Stimulated activated CD4-positive, alpha-beta T cell treated with anti-CD3 and anti-CD28 coated beads, Interleukin-1b, Interleukin-23, amount 100 ng/mL, for 1 hour (primary cell): ENCODE measurements at places on chromosomes 6 and 20.

- DNase-seq = no peak
Observed at GRCh38 chr20:62628691-62629090, 13.6 kb upstream of the SLCO4A1 start.

DNA sequence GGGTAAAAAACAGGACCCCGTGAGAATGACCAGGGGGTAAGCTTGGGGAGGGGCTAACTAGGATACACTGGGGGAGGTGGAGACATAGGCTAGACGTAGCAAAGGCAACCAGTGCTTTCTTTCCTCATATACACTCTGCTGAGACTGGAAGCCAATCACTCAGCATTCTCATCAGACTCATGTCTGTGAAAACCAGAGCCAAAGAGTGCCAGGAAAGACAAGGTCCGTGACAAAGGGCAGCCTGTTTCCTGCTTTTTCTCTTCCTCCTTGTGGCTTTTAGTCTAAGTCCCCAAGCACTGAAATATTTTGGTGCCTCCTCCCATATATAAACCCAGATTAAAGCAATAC, 97.9 kb upstream of the NEDD9 start:
- DNase-seq = no peak

GRCh38 chr20:6525447-6526303, 241.8 kb upstream of the BMP2 start:
- no peak for DNase-seq

- no peak for DNase-seq
Observed at GRCh38 chr6:149847939-149848267, 16.3 kb downstream of the LRP11 start.

DNA sequence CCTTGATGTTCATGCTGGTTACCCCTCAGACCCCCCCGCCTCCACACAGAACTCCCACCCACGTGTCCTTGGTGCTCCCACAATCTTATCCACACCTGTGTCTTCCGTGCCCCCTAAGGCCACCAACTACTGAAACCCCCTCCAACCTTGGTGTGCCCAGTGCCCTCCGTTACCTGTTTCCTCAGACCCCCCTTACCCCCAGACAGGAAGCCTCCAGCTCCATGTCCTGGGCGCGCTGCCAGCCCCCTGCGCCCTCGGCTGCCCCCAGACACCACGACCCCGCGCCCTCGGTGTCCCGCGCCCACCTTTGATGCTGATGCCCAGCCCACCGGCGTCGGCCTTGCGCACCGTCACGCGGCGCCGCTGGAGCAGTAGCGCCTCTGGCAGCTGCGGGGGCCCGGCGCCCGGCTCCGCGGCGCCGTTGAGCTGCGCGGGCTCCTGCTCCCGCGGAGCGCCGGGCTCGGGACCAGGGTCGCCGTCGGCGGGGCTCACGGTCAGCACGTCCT, 504 bp downstream of the SNTA1 start:
- no peak for DNase-seq

DNA sequence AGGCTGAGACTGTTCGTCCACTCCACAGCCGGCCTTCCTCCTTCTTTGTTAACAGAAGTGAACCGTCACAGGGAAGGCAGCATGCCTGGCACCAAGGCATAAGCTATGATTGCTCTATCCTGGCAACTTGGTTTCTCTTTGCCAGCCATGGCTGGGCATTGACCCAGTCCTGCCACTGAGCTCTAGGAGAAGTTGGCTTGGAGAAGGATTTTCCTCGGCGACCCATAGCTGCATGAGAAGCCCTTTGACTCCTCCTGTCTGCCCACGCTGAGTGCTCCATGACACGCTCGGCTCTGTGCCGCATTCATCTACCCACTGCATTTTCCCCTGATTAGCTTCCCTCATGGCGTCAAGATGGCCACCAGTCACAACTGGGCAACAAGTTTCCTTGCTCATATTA, 111.8 kb upstream of the EXOC2 start:
- no peak for DNase-seq

DNA sequence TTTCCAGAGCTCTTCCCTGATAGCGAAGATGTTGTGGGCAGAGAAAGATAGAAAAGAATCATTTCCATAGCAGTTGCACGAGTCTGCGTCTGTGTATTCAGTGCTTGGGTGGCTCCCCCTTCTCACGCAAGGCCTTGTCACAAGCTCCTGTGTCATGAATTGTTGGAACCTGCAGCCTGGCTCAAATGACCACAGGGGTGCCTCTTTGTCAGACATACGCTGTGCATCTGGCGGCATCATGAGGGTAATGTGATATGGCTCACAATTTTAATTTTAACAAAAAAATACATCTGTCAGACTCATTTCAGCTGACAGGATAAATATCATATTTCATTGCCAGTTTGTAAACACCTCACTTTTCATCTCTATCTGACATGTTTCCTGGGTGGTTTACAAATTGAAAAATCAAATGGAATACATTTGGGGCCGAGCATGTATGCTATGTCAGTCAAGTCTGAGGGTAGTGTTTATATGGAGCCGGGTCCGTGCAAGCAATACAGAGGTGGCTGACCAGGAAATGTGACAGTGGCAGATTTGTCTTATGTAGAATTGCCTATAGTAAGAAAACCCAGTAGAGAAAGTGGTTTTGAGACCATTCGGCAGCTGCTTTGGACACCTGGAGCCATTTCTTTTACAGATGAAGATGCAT, 90.9 kb downstream of the CAP2 start:
- DNase-seq = no peak

DNA sequence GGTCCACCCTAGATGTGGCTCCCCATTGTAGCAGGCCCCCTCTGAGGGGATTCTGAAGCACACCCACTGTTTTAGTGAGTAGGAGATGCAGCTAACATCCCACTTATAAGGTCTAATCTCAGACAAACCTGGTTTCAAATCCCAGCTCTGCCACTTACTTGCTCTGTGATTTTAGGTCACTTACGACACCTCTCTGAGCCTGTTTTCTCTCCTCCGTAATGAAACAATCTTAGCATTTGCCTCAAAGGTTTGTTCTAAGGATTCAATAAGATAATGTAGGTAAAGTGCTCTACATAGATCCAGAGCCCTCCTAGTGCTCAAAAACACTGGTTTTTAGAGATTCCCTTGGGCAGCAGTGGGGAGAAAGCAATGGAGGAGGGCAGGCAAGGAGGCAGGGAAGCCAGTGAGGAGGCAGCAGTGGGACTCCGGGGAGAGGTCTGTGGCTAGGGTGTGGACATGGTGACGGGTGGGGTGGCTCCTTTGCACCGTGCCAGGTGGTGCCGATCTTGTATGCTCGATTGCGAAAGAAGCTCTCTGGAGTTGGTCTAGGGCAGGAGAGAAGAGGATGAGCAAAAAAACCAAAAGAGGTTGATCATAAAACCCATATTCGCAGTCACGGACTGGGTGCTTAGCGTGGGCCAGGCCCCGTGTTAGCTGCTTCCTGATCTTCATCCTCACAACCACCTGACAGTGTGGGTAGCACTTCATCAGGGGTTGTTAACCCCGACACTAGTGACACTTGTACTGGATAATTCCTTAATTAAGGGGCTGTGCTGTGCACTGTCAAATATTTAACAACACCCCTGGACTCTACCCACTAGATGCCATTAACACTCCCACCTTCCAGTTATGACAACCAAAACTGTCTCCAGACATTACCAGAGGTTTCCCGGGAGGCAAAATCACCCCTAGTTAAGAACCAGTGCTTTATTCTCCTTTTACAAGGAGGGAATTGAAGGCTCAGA, 16.8 kb upstream of the PTGIS start:
- DNase-seq = no peak

DNA sequence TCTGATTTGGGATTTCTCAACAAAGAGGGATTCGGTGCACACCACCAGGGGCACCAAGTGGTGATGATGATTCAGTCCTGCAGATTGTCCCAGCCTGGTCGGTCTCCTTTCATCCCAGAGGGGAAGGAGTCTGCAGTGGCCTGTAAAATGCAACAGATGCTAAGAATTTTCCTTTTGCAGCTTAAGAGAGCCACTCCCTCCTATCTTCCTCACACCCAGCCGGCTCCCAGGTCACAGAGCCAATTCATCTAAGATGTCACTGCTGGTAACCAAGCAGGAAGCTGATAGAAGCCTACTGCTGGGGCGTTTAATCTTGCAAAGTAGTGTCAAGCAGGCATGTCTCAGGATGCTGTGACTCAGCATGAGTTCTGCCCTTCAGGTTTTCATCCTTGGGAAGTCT, 203.8 kb upstream of the LRFN2 start:
- no peak for DNase-seq

DNA sequence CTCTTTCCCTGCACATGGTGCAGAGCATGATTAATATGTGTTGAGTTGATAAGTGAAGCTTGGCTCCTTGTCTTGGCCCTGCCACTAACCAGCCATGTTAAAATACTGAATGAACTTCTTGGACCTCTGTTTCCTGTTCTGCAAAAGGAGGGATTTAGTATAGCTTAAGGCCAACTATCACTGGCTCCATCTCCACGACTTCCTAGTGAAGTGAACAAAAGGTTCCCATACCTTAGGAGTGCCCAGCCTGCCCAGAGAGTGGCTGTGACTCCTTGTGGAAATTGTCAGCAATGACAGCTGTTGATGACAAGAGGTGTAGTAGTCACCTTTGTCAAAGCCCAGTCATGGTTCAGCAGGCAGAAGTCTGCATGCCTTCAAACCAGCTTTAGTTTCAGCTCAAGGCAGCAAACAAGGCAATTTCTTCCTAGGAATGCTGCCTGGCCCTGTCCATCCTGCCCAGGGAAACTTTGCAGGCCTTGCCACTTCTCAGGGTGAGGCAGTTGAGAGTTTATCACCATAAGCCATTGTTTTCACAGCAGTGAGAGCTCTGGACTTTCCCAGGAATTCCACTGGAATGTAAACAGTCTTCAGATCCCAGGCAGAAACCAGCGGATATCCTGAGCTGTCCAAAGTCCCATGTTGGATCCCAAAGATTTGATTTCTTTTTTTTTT, 169.7 kb upstream of the TNFAIP3 start:
- DNase-seq = no peak

GRCh38 chr6:142914369-142914768, 30.6 kb downstream of the HIVEP2 start:
- no peak for DNase-seq

GRCh38 chr20:46764068-46764467, 54.6 kb downstream of the SLC2A10 start:
- no peak for DNase-seq

DNA sequence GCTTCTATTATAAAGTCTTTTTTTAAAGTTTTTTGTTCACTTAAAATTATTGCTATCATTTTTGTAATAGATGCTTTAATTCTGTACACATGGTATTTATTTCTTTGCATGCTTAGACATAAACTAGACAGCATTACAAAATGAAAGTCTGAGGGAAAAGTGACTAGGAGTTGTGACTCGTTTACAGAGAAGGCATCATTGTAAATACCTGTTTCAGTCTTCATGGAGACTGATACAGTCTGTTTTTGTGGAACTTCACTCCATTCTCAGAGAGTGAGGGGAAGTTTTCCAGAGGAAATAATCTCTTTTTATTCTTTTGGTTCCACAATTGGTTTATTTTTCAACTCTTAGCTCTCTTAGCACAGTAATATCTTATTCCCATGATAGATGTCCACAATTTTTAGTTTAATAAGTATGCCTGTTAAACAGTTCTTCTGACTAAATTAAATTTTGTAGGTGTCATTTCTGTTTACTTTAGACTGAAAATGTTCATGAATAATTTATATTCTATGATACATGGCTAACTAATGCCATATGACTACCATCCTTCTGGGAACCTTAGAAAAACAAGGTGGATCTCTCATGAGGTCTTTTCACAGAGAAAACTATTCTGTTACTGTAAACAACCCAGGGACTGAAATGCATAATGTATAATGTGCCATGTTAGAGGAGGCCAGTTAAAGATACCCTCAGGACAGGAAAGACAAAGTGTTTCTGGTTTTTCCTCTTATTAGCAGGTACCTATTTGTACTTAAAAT, 69.2 kb downstream of the MYO6 start:
- no peak for DNase-seq

GRCh38 chr6:91486200-91486599, 899.3 kb upstream of the MAP3K7 start:
- DNase-seq = no peak

DNA sequence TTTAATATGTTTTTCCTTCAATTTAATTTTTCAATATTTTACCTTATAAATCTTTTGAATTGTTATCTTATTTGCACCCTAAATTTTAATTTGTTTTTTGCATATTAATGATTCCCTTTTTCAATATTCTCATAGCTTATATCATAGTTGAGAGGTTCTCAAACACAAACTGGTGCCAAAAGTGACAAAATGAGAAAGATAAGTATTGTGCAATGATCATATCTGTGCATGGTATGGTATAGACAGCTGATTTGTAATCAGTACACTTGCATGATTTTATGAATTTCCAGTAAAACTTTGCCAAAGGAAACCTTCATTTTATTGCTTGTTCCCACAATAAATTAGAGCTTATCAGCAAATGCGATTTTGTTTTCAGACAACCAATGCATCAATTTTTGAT, 161.0 kb upstream of the HDAC2 start:
- no peak for DNase-seq

DNA sequence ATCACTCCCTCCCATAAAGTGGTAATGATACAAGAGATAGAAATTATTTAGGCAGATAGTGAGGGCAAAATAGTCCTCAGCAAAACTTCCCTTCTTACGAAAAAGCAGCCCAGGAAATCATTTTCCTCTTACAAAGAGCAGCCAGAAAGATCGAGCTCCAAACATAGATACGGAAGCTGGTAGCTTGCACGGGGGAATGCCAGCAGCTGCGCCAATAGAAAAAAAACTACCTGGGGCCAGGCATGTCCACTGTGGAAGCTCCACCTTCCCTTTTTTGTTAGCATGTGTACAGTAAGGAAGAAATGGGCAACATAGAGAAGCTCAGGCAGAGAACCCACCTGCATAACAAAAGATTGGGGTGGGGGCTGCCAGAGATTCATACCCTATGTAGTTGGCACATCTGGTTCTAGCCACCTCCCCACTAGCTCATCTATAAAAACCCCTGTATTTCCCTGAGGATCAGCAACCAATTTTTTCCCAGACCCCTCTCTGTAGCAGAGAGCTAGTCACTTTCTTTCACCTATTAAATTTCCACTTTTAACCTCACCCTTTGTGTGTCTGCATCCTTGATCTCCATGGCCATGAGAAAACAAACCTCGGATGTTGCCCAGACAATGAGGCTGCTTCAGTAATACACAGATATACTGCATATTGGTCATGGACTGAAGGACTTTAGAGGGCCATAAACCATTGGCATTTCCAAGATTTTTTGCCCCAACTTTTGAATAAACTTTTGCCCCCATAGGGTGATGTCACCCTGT, 52.1 kb downstream of the SOD2 start:
- DNase-seq = no peak

- no peak for DNase-seq
Observed at GRCh38 chr6:53464483-53464882, 80.4 kb downstream of the GCLC start.
